ENCODE measurements at places on chromosomes 3 and 15.

DNA sequence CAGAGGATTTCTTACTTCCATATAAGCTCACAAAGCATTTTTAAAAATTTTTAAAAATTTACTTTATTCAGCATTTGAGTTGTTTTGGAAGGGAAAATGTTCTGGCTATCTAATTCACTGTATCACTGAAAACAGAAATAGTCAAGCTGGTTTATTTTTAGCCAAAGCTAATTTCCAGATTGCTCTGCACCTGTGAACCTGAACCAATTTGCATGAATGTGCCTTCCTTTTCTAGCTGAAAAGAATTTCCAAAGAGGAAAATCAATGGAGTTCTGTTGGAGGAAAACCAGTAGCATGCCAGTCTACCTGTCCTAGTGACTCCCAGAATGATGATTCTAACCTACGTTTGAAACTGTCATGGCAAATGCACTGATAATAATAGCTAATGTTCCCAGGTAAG, 134.2 kb upstream of the LIPC start:
- no peak for DNase-seq

DNA sequence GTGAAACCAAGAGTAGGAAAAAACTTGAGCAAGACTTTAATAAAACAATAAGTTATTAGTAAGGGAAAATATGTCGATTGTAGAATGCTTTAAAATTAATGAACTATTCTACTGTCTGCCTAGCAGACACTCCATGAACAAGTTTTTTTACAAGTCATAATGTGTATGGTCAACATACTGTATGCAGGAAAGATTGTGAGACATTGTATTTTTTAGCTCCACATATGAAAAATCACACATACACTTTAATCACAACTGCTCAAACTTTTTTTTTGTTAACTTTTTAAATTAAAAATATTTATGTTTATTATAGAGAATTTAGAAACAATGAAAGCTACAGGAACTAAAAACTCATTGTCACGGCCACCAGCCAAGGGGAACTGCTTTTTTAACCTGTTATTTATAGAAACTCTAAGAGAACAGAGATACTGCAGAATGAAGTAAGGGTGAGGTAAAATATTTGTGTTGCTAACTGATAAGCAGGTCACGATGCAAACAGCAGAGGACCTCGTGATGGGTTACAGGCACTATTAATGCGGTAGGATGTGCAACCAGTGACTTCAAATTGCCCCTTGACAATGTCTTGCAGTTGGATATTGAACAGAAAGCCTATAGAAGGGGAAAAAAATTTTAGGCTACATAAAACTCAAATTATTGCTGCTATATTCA, 53.0 kb downstream of the THSD4 start:
- DNase-seq: no peak

GRCh38 chr15:89329329-89330084, 5.1 kb downstream of the POLG start:
- no peak for DNase-seq

GRCh38 chr15:51083641-51084166, 11.0 kb downstream of the TNFAIP8L3 start:
- DNase-seq: no peak

- no peak for DNase-seq
Observed at GRCh38 chr3:42503251-42503924, 945 bp downstream of the VIPR1 start.

- DNase-seq: no peak
Observed at GRCh38 chr15:44145495-44145894, 49.6 kb downstream of the FRMD5 start.
